ENCODE measurements at places on chromosomes 2 and 18.

DNA sequence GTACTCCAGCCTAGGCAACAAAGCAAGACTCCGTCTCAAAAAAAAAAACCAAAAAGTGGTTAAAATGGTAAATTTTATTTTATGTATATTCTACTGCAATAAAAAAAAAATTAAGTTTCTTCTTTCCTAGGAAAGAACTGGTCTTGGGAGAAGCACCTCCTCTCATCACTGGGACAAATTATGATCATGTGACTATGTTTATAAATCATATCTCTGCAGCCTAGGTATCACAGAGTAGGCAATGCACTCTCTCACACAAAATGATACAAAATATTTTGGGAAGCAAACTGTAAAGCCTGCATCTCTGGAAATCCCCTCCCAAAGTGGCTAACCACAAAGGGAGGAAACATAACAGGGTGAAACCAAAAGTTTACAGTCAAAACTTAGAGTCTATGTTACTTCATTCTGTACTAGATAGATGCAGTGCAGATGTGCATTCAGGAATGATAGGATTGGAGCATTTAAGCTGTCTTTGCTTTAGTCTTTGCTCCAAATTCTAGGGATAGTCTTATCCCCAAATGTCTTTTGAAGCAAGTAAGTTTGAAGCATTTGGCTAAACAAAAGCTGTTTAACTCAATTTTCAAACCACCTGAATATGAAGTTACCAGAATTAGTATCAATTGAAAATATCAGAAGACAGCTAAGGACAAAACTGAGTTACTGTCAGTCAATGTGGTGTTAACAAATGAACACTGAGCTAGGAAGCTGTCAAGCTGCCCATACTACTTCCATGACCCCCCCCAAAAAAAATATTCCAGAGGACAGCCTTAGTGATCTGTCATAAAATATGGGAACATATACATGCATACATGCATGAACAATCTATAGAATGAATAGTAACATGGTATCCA is 21.1 kb upstream of the MALT1 start:
- DNase-seq: peak; percentile 61

DNA sequence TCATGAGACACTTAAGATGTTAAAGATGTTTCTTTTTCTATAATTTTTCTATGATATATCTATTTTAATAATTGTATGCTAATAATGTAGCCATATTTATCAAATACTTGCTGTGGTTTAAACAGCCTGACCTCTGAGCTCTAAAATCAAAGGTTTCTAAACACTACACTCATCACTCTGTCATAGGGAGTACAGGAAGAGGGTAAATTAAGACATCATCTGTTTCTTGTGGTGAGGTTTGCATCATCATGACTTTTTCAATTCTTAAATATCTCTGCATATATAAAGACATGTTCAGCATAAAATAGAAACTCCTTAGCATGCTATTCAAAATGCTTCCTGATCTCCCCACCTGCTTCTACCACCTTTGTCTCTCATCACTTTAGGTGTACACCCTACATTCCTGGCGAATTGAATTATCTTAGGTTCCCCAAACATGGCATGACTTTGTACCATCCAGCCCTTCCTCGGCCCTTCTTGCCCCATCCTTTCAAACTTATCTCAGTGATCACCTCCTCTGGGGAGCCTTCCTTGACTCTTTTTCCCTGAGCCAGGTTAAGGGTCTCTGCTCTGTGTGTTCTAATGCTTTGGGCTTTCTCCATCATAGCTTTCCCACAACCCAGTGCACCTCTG is 105.3 kb upstream of the TTN start:
- DNase-seq: no peak

GRCh38 chr2:201157694-201158093 is 25.2 kb upstream of the CASP10 start:
- no peak for DNase-seq

- DNase-seq: no peak
These were observed 813.0 kb downstream of the MBD2 start for GRCh38 chr18:53411511-53411910.

DNA sequence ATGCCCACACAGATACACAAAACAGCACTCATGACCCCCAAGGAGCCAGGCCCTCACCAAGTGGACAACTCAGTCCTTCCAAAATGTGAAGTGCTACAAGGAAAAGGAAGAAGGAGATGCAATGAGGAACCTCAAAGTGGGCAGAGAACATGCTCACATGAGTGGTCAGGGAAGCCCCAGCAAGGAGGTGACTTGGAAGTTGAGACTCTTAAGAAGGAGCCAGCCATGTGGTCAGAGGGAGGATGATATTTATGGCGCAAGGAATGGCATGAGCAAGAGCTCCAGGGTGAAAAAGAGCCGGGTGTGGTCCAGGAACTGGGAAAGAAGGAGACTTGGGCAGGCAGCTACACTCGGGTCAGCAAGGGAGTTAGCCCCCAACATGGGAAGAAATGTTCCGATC is 30.0 kb upstream of the KLHL29 start:
- DNase-seq: no peak

- no peak for DNase-seq
These were observed 45.4 kb downstream of the ST8SIA5 start for GRCh38 chr18:46711444-46711863.

- no peak for DNase-seq
These were observed 160.3 kb upstream of the SIX2 start for GRCh38 chr2:45169339-45170190.

- no peak for DNase-seq
These were observed 59.9 kb downstream of the USP37 start for GRCh38 chr2:218508299-218508698.

- no peak for DNase-seq
These were observed 121.7 kb downstream of the ZNF516 start for GRCh38 chr18:76373297-76373696.

DNA sequence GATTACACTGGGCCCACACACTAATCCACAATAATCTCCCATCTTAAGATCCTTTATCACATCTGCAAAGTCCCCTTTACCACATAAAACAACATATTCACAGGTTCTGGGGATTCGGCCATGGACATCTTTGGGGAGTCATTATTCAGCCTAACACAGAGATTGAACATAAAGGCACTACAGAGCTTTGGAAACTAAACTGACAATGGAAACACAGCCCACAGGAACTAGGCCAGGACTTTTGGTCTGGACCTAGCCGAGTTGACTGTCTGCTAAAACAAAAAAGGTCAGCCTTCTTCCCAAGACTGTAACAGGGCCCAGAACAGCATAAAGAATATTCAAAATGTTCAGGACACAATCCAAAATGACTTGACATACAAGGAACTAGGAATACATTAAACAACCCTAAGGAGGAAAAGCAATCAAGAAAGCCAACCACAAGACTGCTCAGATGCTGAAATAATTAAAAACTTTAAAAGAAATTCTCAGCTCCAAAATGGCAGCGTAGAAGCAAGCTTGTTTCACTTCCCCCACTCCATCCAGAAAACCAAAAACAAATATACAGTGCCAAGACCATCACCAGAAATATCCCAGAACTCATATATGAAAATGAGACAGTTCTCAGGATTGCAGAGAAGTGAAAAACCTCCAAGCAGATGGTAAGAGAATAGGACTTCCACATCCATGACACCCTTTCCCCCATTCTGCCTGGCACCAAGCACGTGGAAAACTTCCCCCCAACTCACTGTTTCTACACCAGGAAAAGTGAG is 207.8 kb downstream of the ATAD2B start:
- DNase-seq: no peak

DNA sequence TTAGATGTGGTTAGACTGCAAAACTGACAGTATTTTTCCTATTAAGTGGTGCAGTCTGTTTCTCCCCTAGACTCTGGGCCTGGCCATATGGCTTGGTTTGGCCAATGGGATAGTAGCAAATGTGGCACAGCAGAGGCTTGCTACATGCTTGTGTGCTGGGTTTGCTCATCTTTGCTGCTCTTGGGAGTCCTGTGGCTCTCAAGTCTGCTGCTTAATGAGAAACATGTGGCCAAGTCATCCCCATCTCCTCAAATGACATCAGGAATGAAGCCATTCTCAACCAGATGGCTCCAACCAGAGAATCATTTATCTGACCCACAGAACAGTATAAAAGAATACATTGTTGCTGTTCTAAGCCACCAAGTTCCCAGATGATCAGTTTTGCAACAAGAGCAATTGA is 57.1 kb upstream of the PAX3 start:
- DNase-seq: no peak

DNA sequence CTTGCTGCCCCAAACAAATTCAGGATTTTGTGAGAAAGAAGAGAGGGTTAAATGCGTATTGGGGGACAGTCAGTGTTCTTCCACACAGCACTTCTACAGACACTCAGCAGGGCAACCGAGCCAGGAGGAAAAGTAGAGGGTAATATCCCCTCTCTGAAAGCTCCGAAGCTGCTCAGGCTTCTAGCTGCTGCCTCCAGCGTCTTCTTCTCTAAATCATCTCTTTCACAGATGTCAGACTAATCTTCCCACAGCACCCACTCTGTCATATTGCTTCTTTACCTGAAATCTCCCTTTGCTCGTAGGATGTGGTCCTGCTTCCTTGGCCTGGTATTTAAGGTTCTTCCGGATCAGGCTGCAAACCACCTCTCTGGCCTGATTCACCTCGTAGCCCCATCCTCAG is 117.6 kb upstream of the HAAO start:
- DNase-seq: no peak

DNA sequence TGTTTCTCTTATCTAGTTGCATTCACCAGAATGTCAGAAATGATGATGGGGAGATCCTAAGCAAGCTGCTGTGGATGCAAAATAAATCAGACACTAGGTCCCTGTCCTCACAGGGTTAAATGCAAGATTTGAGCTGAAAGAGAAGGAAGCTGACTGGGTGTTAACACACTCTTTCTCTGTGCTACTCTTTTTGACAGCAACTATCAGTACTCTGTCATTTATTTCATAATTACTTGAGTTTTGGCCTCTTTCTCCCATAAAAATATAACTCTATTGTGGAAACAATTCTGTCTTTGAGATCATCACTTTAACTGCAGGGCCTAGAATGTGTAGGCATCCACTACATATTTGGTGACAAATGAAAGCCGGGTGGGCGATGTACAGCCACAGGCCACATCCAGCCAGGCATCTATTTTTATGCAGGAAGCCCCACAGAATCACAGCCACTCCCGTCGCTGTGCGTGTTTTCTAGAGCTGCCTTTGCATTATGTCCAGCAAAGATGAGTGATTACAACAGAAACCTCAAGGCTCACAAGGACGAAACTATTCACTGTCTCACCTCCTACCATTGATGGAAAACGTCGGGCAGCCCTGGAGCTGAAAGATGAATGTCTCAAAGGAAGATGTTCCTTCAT is 849.0 kb downstream of the RNF144A start:
- peak; percentile 11 for DNase-seq

DNA sequence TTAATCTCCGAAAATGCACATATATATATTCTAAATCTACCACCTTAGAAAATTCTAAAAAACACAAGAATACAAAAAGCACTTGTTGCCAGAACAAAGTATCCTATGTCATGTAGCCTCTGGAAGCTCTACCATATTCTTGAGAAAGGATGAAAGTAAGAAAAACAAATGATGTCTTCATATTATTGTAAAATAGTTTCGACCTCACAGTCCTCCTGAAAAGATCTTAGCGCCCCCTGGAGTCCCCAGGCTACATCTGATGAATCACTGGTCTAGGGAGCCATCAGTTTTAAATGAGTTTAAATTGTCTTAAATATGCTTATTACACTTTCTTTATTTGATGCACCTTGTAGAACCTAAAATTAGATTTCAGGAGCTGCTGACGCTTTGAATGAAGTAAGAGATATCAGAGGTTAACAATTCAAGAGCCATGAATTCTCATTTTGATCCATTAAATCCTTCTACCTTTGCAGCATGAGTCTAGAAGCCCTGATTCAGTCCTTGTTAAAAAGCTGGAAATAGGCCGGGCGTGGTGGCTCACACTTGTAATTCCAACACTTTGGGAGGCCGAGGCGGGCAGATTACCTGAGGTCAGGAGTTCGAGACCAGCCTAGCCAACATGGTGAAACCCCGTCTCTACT is 138.8 kb downstream of the MCFD2 start:
- peak; percentile 55 for DNase-seq

- DNase-seq: peak; percentile 18
These were observed 115.7 kb upstream of the OSR1 start for GRCh38 chr2:19474128-19474527.

DNA sequence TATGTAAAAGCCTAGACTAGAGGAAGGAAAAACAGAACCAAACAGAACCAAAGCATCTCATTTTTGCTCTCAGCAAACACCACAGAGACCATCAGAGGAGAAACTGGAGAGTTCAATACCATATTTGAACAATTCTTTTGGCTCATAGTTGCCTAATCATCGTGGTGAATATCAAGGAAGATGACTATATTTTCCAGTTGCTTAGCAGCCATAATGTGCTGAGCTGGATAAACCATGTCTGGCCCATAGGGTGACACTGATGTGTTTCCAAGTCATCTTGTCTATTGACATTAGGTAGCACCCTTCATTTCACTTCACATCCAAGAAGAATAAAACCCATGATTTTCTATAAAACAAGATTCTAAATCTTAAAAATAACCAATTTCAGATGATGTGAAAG is 5.9 kb upstream of the XRCC5 start:
- no peak for DNase-seq

- DNase-seq: no peak
These were observed 53.0 kb upstream of the FOSL2 start for GRCh38 chr2:28339516-28340175.

DNA sequence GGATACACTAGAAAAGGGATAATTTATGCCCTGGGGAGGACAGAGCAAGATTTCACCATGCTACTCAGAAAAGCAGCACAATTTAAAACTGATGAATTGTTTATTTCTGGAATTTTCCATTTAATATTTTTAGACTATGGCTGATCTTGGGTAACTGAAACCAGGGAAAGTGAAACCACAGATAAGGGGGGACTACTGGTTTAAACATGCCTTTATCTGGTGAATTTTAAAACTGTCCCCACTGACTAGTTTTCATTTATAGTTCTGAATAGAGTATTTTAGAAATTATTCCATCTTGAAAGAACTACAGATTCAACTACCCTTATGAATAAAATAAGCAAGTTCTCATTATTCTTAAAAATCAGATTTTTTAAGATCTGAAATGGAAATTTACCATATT is 15.0 kb downstream of the NFU1 start:
- no peak for DNase-seq

All from stimulated activated CD4-positive, alpha-beta T cell treated with anti-CD3 and anti-CD28 coated beads, Interleukin-4, amount 100 ng/mL, for 24 hours (primary cell).